Esophagus mucosa (tissue), 1 donor: ENCODE measurements at places on chromosomes 3 and 15. TPM values are rescaled to one million over a fixed set of nuclear protein-coding genes. Genes with fewer than 3 reads are reported as not detected.

Gene SIDT1
- 1.5 TPM for total RNA-seq

Gene GOLGA8T
- total RNA-seq = not detected

Gene CSPG4
- total RNA-seq = 1.9 TPM

Gene IL16
- total RNA-seq = 2.7 TPM

Gene FOXB1
- not detected for total RNA-seq

Gene IMPG2
- total RNA-seq = 0.08 TPM

Gene HTR3C
- total RNA-seq = not detected

Gene LEKR1
- total RNA-seq = 1.2 TPM

Gene SGO1
- total RNA-seq = 5.4 TPM

Gene HIGD2B
- total RNA-seq = not detected

Gene BNC1
- 39.6 TPM for total RNA-seq

Gene CKMT1A
- total RNA-seq = 63.2 TPM

GRCh38 chr15:63517628-63518027 lies 13.2 kb downstream of the USP3 start:
- ATAC-seq = peak; percentile 73

GRCh38 chr15:65399997-65400396 lies 22.2 kb upstream of the IGDCC3 start:
- ATAC-seq = no peak

DNA sequence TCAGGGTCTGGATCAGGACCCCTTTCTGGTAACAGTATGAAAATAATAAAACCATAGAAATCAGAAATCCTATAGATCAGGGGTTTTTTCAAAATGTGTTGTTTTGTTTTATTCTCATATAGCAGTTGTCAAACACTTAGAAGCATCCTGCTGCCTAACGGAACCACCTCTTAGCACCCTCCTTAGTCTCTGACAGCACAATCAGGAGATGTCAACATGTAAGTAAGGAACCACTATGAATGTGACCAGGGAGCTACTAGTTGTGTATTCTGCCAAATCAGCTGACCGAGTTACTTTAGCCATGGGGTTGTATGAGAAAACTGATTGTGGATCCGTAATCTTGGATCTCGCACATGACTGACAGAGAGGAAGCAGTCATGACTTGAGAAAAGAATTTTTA lies 22.2 kb downstream of the CCDC39 start:
- no peak for ATAC-seq

DNA sequence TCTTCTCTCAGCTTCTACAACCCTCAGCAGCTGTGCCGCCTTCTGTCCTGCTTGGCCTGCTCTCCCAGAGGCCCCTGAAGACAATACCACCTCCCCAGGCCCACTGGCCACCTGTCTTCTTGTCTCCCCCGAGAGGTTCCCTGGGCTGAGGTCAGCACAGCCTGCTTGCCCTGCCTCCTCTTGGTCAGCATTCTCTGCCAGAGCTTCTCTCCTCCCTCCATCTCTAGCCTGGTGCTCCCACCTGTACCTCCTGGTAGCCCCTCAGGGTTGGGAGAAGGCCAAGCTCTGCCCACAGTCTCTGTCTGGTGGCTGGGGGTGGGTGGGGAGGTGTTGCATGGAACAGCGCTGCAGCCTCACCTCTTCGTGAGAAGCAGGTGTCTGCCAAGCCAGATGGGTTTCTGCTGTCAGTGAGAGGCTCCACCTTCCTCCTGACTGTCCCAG lies 5.6 kb upstream of the ISLR start:
- ATAC-seq = no peak

DNA sequence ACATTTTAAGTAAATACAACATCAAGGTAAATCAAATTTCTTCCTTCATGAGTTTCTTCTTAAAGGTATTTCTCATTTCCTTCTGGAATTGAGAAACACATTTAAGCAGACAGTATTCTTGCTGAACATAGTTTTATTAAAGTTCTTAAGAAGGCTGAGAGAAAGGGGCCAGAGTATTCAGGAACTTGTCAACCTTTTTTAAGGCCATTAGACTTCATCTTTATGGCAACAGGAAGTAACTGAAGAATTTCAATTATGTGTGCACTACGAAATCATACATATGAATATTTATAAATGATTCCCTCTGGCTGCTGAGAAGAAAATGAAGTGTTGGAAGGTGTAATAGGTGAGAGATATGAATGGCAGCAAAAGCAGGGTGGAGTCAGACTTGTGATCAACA lies 829.4 kb upstream of the DPPA4 start:
- ATAC-seq = no peak

- peak; percentile 84 for ATAC-seq
Observed at GRCh38 chr3:196503196-196504076, at the start of gene RNF168. Gene RNF168 (minus strand): TSS chr3:196503768. CDS start chr3:196503173, 595 bp downstream.

DNA sequence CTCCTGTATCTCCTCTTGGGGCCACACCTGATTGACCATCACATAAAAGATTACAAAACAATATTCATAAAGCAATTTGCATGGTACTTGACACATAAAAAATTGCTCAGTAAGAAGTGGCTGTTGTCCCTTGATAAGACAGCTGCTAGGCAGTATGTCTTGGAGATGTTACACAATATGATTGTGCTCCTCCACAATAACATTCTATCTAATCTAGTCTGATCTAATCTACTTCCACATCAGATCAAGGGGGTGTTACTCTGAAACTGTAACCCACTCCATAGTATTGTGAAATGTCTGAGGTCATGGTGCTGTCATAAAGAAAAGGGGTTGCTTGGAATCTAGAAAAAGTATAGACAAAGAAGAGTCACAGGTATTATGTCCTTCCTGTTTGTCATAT lies 23.4 kb upstream of the AQP9 start:
- ATAC-seq = no peak

DNA sequence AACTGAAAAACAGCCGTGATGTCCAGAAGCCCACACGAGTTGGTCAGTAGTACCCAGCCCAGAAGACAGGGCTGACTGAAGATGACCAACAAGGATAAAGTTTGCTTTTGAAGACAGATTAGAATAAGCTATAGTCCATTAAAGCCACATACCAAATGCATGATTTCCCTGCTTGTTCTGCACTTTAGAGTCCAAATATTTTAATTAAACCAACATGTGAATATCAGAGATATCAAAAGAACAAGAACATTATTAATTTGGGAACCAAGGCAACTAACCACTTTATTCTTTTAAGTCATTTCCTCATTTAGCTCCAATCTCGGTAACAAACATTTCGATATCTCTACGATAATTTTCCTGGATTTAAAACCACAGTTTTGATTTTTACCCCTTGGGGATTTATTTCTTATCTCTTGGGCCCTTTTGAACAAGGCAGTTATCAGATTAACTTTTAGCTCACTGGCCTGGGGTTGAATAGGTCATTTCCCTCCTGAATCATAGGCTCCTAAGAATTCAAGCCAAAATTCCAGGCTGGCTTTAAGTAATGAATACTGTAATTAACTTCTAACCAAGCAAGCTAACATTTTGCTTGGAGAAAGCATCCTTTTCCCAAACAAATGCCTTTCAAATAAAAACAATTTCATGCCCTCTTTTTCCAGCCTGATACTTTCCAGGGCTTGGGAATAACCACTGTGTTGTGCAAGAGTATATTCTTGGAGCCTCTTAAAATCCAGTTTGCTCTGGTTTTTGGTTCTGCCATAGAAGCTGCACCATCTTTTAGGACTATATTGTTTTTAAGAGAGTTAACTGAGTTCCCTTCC lies 102.9 kb upstream of the NR2E3 start:
- ATAC-seq = no peak

DNA sequence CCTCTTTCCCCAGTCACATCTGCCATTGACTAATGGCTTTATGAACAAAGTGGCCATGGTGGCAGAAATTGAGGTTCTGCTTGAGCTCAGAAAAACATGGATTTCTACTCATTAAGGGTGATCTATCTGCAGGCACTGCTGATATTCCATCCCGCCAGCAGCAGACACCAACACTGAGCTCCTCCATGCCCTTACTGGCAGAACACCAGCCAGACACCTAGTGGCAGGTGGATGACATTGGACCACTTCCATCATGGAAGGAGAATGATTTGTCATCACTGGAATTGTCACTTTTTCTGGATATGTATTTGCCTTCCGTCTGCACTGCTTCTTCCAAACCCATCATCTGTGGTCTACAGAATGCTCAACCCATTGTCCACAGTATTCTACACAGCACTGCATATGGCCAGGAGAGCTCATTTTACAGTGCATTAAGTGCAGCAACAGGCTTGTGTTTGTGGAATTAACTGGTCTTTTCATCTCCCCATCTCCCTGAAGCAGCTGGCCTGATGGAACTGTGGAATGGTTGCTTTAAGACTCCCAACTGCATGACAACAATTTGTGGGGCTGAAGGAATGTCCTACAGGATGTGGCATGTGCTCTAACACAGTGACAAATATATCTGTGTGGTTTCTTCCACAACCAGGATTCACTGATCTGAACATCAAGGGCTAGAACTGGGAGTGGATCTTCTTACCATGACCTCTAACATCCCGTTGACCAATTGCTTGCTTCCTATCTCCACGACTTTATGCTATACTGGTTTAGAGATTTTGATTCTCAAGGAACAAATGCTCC lies 103.4 kb downstream of the WNT7A start:
- no peak for ATAC-seq

DNA sequence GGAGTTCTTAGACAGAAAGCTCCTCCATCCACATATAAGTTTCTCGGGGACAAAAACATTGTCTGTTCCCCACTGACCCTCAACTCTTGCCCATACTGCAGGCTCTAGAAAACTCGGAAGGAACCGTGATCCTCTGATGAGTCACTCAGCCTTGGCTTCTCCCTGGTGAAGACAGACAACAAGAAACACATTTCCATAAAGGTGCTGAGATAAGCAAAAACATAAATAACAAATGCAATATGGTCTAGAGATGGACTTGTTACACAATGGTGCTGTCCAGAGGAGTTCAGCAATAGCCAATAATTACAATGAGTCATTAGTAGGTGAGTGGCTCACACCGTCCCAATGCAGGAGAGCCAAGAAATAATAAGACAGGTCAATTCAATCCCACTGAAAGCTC lies 43.7 kb downstream of the MAGI1 start:
- ATAC-seq = peak; percentile 61

- peak; percentile 38 for ATAC-seq
Observed at GRCh38 chr15:40333922-40334492, 6.7 kb downstream of the CCDC9B start.

- ATAC-seq = peak; percentile 35
Observed at GRCh38 chr3:9142362-9142761, 107.1 kb downstream of the SRGAP3 start.

GRCh38 chr15:71501344-71502076 lies 308.8 kb upstream of the NR2E3 start:
- ATAC-seq = peak; percentile 76

GRCh38 chr15:48466820-48467219 lies 135.6 kb downstream of the DUT start:
- peak; percentile 44 for ATAC-seq

GRCh38 chr3:45618081-45618509 lies 23.5 kb downstream of the LIMD1 start:
- ATAC-seq = no peak

GRCh38 chr3:51974277-51974962 lies 444 bp upstream of the ABHD14A start:
- ATAC-seq = peak; percentile 26

- ATAC-seq = no peak
Observed at GRCh38 chr3:177633671-177634207, 436.5 kb upstream of the TBL1XR1 start.

DNA sequence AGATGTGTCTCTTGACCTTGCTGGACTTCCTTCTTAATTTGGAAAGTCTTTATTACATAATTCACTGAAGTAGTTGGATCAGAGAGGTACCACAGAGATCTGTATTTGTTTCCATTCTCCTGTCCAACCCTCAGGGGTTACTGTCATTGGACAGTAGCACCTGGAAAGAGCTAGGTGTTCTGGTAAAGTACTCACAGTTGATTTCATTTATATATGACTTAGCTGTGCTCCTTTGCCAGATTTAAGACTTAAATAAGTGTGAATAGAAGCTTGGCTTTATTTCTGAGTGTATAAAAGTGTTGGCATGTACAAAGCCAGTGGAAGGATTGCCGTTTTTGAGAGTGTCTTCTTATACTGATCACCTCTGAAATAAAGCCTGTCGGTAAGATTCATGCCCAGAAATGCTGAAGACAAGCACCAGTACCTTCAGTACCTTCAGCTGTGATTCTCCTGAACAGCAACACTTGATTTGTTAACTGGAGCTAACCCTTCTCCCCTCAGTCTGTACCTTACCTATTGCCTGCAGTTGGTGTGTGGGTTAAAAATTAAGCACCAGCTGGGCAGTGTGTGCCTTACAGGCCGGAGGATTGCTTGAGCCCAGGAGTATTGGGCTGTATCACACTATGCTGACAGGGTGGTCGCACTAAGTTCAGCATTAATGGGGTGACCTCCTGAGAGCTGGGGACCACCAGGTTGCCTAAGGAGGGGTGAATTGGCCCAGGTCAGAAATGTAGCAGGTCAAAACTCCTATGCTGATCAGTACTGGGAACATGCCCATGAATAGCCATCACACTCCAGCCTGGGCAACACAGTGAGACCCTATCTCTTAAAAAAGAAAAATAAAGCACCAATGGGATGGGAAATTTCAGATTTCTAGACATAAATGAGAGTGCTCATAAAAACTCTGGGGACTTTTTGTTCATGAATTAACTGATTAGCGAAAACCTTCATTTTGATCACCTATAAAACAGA lies 197.7 kb downstream of the FNDC3B start:
- no peak for ATAC-seq

DNA sequence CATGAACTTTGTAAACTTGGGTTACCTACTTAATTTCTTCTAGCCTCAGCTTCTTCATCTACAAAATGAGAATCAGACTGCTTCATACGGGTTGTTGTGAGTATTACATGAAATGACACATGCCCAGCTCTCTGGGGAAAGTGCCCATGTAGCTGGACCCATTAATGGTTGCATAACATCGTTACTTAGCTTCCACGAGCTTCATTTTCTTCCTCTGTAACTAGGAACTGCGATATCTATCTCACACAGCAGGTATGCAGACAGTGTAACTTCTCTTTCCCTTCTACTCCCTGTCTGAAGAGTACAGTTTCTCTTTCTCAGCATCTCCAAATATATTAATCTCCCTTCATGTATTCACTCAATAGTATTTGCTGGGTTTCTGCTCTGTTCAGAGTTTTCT lies 37.9 kb upstream of the DLG1 start:
- no peak for ATAC-seq

DNA sequence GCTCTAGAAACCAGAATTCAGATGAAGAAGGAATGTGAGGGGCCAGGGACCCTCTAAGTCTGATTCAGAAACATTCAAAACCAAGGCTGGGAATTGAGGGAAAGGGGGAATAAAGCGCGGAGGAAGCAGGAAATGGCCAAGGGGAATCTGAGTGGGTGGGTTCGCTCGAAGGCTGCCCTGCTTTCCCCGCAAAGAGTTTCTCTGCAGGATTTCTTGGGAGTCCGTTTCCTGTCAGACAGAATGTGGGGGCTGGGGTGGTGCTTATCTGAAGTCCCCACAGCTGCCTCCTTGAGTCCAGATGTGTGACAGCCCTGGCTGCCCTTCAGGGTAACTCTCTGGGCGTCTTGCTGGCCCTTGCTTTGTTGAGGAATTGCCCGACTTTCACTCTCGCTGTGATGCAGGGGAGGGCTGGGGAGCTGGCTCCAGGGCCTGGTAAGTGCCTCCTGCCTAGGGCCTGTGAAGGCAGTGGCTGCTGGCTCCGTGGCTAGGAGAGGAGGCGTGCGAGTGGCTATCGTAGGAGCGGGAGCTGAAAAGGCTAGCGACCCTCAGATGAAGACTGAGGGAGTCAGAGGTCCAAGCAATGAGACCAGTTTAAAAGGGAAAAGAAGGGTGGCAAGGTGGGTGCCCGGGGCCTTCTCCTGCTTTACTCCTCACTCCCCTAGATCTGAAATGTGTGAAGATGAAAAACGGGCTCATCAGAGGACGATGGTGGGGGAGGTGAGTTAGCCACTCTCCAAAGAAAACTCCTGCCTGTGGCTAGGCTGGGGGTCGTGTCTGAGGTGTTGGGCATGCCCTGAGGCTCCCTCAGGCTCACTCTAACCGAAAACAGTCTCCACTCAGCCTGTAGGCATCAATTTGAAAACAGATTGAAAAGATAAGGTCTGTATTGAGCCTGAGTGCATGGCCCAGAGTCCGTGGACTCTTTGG lies 143.9 kb upstream of the UMPS start:
- ATAC-seq = no peak
